ENCODE measurements at places on chromosomes 7 and 10.
A peak's percentile ranks its signal among the peaks of the same experiment; 100 is the strongest.

DNA sequence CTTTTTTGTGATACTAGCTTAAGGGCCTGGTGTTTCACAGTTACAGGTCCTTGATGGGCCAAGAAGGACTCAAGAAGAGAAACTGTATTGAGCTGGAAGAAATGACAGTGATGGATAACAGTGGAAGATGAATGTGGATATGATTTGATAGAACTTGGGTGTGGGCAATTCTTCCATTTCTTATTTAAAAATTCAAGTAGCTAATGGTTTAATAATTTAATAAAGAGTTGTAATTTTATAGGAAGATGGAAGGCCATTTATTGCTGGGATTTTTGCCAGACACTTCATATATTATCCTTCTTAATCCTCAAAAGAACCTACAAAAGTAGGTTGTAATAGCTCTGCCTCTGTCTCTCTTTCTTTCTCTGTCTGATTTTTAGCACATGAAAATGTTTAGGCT, 21.3 kb upstream of the AKR1B1 start:
- DNase-seq: no peak

GRCh38 chr7:18353339-18353738, 142.2 kb upstream of the HDAC9 start:
- DNase-seq: no peak

DNA sequence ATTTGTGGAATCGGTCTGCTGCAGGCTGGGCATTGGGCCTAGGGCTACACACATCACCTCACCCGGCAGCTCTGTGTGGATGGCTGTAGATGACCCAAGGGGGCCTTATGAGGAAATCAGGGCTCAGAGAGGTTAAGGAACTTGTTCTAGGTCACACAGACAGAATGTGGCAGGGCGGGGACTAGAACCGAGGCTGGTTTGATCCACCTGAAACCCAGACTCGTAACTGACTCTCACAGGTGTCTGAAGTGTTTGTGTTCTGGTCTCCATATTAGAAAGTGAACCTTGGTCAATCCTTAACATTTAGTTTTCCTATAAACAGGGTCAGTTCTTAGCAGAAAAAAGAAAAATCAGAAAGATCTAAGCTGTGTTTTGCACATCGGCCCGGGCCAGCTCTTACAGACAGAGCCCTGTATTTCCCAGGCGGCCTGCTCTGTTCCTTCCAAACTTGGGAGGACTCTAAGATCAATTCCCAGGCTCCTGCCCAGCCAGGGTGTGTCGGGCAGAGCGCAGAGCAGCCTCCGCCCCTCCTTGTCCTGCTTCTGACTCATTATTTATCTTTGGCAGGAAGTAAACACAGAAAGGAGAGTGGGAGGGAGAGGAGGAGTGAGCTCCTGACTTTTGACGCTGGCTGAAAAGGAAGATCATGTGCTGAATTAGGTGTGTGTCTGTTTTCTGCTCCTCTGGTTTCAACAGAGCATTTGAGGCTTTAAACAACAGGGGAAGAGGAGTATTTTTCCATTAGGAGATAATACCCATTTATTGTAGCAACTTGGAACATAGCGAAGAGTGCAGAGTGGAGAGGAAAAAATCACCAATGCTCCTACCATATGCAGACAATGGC, 74.1 kb downstream of the TACC2 start:
- DNase-seq: peak; percentile 96

GRCh38 chr10:21516242-21517131, 9.0 kb downstream of the SKIDA1 start:
- no peak for DNase-seq

DNA sequence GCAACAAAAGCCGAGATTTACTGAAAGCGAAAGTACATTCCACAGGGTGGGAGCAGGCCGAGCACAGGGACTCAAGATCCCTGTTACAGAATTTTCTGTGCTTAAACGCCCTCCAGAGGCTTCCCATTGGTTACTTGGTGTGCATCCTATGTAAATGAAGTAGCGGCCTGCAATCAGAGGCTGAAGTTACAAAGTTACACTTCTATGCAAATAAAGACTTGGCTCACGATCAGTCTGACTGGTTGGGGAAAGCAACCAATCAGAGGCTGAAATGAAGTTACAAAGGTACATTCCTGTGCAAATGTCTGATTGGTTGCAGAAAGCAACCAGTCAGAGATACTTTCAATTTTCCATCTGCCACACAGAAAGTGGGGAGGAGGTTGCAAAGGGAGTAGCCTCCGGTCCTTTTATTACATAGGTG, 4.1 kb downstream of the ACBD7 start:
- DNase-seq: peak; percentile 84

- DNase-seq: no peak
Measured at GRCh38 chr10:86535132-86535882, 13.7 kb upstream of the WAPL start.

GRCh38 chr10:17307123-17307522, 79.1 kb downstream of the VIM start:
- no peak for DNase-seq

GRCh38 chr7:1460821-1461645, 1.8 kb upstream of the MICALL2 start:
- DNase-seq: no peak

GRCh38 chr7:112866424-112866823, 76.2 kb upstream of the TMEM168 start:
- DNase-seq: no peak

All from epithelial cell of prostate (primary cell).